Activated T-cell treated with anti-CD3 and anti-CD28 coated beads, Interleukin-2, amount 50 U/mL, for 72 hours (primary cell): ENCODE measurements at places on chromosomes 5 and 9. TPM values are rescaled to one million over a fixed set of nuclear protein-coding genes. Genes with fewer than 3 reads are reported as not detected.

GRCh38 chr9:121807823-121808278 is 156.4 kb downstream of the DAB2IP start:
- DNase-seq: no peak

DNA sequence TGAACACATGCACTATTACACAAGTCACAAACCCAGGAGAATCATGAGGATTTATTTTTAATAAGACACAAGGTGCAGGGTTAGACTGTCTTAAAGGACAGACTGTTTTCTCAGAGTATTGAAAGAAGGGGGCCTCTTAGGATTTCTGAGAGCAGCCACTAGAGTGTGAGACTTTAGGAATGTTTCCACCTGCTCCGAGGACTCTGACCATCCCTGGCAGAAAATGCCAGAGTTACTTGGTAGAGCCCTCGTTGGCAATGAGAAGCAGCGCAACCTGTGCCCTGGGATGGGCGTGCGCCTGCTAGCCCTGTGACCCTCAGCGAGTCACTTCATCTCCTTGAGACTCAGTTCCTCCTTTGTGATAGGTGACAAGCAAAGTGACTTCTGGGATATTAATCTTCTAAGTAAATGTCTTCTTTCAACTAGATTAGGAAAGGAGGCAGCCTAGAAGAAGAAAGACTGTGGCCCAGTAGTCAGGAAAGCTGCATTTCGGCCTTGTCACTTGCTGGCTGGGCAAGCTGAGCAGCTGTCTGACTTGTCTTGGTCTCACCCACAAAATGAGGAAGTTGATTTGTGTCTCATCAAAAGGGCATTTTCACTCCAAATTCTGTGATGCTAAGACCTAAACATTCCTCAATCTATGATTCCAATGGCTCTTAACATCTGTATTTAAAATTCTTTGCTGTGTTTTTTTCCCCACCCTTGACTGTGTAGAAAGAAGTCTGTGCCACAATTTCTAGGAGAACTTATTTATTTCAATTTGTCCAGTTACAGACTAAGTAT is 60.5 kb downstream of the PTCD2 start:
- no peak for DNase-seq

DNA sequence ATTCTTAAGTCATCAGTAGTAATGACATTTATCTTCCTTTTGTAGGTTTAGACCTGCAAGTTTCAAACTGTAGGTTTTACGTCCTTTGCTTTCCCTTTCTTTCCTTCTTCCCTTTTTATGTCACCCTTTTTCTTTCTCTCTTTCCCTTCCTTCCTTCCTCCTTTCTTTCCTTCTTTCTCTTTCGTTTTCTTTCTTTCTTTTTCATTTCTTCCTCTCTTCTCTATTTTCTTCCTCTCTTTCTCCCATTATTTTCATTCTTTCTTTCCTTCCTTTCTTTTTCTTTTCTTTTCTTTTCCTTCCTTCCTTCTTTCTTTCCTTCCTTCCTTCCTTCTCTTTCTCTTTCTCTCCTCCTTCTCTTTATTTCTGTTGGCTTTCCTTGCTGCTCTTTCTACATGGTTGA is 59.9 kb downstream of the WDR36 start:
- DNase-seq: no peak

The CCNO gene
- not detected for total RNA-seq

GRCh38 chr5:171542525-171543140 is 123.2 kb downstream of the FGF18 start:
- DNase-seq: no peak

- DNase-seq: no peak
Measured at GRCh38 chr9:5892456-5893133, 1.9 kb downstream of the MLANA start.

The SYK gene
- 0.44 TPM for total RNA-seq

The MYMK gene
- total RNA-seq: not detected

DNA sequence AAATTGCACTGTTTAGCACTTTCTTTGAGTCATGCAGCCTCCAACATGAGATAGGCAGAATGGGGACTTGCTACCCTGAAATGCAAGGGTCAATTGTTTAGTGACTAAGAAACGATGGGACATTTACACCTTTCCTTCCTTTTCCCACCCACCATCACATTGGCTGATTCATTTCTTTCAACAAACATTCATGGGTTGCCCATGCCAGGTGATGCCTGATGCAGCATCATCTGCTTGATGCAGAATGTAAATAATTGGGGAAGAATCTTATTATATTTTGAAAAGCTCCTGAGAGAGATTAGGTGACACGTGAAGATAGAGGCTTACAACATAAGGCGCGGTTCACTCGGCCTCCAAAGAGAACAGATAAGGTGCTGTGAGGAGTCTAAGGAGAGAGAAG is 4.5 kb upstream of the TRMT10B start:
- DNase-seq: no peak

- DNase-seq: no peak
Measured at GRCh38 chr5:170557314-170557713, 53.5 kb downstream of the KCNIP1 start.

The ADGRD2 gene
- not detected for total RNA-seq

DNA sequence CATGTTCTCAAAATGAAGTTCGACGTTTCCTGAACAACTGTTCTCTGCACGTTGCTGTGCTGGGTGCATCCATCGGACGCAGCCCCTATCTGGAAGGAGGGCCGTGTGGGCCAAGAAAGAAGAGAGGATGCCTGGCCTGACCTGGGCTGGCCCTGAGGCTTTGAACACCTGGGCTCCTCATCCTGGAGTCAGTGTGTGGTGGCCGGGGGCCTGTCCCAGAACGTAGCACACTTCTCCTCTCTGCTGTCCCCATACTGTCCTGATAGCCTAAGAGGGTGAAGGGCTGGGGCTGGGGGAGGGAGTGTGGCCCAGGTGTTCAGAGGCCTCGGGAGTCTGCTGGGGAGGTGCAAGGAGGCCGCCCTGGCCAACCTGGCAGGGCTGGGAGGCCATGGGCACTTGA is 21.5 kb downstream of the COL5A1 start:
- no peak for DNase-seq

DNA sequence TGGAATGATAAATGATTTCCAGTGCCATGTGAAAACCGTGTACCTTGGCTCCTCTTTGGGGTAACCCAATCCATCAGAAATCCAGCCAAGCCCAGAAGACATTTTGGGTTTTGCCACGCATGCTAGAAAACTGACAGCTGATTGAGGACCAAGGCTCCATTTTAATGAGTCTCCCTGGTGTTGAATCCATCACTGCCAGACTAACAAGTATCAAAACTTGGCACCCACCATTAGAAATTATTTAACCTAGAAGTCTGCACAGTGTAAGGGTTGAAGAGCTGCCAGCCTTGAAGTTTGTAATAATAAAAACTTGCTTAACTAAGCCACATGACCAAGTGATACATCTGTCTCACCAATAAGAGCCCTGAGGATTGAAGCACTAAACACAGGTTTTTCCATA is 369.9 kb downstream of the DNAH5 start:
- no peak for DNase-seq

The OR2V1 gene
- not detected for total RNA-seq

The GALT gene
- total RNA-seq: 61.6 TPM

DNA sequence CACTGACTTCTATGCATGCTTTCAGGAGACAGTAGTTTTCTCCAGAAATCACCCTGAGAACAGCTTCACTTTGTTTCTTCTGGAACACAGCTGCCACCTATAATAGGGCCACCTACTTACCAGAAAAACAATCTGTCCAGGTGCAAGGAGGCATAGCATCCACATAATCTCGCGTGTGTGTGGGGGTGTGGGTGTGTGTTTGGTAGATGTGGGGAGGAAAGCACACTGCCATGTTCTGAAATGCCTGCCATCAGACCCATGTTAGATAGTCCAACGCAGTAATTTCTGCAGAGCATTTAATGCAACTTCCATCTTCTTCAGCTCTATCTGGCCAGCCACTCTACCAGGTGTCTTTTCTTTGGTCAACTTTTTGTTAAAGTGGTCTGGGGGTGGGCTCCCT is 102.9 kb downstream of the ACER2 start:
- DNase-seq: no peak

- DNase-seq: no peak
Measured at GRCh38 chr9:37775216-37775919, 9.5 kb downstream of the EXOSC3 start.

DNA sequence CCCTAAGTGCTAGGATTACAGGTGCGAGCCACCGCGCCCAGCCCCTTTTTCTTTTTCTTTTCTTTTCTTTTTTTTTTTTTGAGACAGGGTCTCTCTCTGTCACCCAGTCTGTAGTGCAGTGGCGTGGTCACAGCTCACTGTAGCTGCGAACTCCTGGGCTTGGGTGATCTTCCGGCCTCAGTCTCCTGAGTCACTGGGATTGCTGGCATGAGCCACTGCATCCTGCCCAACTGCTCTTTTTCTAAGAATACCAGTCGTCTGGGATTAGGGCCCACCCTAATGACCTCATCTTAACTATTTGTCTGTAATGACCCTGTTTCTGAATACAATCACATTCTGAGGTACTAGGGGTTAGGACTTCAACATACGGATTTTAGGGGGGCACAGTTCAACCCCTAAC is 34.1 kb upstream of the NANS start:
- DNase-seq: no peak

DNA sequence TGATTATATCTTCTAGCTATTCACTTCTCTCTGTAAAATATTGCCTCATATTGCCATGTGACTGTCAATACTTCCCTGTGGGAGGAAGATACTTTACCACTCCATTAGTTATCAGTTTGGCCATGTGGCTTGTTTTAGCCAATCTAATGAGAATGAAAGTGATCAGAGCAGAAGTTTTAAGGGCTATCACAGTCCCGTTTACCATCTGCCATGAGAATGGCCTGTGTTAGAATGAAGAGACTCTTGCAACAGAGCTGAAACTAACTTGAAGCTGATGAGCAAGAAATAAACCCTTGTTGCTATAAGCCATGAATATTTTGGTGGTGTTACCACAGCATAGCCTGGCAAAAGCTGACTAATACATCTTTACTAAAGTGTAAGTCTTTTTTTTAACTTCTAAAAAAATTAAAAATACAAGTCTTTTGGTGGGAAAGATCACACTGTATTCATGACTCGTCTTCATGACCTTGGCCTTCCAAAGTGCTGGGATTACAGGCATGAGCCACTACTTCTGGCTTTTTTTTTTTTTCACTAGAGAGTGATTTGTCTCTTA is 68.0 kb upstream of the CTNNA1 start:
- DNase-seq: no peak

- DNase-seq: no peak
Measured at GRCh38 chr5:82278711-82279370, 687 bp upstream of the RPS23 start.

DNA sequence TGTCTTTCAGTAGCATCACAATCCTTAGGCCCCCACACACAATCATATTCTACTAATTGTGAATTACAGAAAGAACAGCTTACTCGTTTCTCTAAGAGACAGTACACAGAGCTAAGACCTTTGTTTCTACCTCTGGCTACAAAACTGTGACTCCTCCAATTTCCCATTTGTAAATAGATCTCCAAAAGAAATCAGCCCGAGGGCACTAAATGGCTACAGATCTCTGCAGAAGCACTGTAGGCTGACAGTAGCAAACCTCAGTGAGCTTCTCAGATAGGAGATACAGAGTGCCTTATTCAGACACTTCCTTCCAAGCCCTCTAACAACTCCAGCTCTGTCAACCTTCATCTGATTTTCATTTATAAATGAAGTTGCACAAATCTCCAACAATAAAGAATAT is 51.0 kb downstream of the EFNA5 start:
- DNase-seq: no peak

The NAIF1 gene
- total RNA-seq: 11.9 TPM

The DDX4 gene
- 1.1 TPM for total RNA-seq

The CXCL14 gene
- not detected for total RNA-seq

DNA sequence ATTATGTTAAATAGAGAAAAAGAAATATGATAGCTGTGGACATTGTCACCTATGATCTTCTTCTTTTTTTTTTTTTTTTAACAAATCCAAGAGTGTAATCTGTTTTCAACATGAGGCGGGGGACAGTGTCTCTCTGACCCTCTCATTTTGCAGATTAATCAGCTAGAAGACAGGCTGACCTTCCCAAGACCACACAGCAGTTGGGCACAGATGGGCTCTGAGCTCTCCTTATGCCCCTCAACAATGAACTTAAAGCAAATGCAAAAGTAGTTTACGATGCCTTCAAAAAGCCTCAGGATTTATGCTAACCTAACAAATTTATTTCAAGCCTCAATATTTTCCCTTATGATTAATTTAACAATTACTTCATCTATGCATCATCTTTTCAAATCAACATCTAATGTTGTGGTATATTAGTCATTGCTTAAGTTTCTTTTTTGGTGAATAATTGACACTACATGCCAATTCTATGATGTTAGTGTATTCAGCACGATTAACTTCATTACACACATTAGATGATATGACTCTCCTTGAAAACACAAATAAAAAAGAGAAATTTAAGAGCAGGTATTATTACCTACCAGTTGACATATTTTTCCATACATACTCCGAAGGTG is 7.4 kb downstream of the NFIL3 start:
- DNase-seq: no peak

DNA sequence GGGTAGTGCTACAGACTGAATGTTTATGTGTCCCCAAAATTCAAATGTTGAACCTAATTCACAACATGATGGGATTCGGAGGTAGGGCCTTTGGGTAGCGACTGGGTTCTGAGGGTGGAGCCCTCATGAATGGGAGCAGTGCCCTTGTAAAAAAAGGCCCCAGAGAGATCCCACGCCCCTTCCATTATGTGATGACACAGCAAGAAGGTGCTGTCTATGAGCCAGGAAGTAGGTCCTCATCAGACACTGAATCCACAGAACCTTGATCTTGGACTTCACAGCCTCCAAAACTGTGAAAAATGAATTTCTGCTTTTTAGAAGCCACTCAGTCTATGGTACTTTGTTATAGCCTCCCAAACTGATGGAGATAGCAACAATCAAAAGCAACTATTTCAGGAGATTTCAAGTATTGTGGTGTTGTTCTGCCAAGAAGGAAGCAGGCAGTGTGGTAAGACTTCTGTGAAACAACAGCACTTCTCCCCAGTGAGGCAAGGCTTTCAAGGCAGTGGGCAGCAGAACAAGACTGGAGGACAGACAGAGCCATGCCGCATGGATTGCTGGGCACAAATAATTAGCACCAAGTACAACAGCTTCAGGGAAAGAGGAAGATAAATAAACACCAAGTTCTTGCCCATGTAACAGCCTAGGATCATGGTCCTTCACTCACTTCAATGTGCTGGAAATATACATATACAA is 76.1 kb downstream of the OR2K2 start:
- DNase-seq: no peak
